ENCODE measurements at places on chromosomes 12 and 14.

GRCh38 chr14:69316449-69317101 is 56.6 kb downstream of the GALNT16 start:
- no peak for DNase-seq

DNA sequence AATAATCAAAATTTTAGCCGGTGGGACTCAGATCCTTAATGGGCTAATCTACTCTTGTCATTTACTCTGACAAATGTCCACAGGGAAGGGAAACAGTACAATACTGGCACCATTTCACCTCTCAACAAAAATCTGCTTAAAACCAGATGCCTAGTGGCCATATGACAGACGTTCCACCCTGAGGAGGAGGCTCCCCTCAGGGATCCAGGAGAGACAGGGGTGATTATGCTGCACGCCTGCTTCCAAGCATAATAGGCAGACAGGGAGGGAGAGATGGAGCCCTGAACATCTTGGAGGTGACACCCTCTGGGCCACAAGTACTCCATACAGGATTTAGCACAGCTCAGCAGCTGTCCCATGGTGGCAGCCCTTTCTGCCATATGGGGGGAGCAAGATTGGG is 24.8 kb upstream of the AKAP6 start:
- no peak for DNase-seq

- no peak for DNase-seq
Measured at GRCh38 chr12:49367381-49368239, at the start of gene SPATS2. TSS of gene SPATS2 (plus strand) at chr12:49367462. CDS start at chr12:49461013, 93,551 bp downstream.

DNA sequence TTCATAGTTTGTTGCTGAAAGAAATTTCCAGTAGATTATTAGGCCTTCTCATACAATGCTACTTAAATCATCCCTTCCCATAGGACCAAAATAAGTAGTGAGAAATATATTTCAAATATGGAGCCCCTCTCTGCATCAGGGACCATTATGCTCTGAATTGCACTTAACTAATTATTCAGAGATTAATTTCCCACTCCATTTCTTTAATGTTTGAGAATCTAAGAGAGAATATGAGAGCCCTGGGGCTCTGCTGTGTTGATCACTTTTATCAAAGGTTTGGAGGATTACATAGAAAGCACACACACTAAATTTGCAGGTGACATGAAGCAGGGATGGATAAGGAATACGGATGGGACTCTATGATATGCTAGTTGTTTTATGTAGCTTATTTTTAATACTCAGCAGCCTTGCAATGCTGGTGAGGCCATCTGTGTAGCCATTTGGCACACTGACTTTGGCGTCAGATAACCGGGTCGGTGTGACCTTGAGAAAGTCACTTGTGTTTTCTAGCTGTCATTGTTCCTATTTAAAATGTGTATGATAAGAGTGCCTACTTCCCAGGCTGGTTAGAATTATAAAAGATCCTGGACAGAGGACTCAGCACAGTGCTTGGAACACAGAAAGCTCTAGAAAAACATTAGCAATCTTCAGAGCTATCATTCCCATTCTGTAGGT is 49.9 kb upstream of the FBXO21 start:
- no peak for DNase-seq

DNA sequence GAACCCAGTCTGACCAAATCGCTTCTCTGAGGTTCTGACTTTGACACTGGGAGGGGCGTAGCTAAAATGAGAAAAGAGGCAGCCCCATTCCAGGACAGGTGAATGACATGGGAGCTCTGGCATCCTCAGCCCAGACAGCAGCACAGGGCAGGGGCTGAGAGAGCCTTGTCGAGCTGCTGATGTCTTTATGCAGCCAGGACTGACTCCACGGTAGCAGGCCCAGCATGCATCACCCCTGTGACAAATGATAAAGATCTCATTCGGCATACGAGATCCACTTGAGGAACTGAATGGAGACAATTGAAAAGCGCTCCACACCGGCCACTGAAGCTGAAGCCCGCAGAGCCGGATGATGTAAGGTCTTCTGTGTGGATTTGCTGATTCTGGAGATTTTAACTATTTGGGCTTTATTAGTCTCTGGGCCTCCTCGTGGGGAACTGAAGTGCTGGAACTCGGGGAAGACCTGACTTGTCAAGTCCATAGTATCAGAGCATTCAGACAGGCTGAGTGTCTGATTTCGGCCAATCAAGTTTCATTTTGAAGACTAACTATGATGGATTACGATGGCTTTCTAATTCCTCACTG is 56.9 kb upstream of the MAP1LC3B2 start:
- no peak for DNase-seq

All from pons (tissue), 1 donor.